ENCODE measurements at places on chromosomes 12 and 14.

DNA sequence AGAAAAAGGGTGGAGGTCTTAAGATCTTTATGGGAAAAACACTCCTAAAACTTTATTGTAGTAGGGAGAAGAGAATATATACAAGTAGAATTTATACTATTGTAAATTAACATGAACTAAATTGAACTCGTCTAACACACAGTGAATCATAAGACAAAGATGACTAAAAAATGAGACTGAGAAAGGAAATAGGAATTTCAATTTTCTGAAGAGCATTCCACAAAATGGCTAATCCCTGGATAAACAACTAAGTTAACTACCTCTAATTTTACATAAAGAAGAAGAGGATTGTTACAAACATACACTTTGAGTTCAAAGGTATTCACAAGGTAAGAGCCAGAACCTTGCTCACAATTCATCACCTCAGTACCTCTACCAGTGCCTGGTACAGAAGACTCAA lies 2.0 kb downstream of the MAP4K5 start:
- peak; percentile 79 for DNase-seq

GRCh38 chr12:46185686-46186085 lies 83.2 kb downstream of the SLC38A1 start:
- no peak for DNase-seq

GRCh38 chr12:54270345-54270744 lies 9.6 kb downstream of the CBX5 start:
- DNase-seq, result no peak

- DNase-seq, result no peak
These were observed 19.7 kb upstream of the FAM234B start for GRCh38 chr12:13024531-13024916.

- no peak for DNase-seq
These were observed 4.5 kb upstream of the KRT8 start for GRCh38 chr12:52909331-52909730.

- no peak for DNase-seq
These were observed 111.3 kb upstream of the SLC16A7 start for GRCh38 chr12:59484575-59484974.

DNA sequence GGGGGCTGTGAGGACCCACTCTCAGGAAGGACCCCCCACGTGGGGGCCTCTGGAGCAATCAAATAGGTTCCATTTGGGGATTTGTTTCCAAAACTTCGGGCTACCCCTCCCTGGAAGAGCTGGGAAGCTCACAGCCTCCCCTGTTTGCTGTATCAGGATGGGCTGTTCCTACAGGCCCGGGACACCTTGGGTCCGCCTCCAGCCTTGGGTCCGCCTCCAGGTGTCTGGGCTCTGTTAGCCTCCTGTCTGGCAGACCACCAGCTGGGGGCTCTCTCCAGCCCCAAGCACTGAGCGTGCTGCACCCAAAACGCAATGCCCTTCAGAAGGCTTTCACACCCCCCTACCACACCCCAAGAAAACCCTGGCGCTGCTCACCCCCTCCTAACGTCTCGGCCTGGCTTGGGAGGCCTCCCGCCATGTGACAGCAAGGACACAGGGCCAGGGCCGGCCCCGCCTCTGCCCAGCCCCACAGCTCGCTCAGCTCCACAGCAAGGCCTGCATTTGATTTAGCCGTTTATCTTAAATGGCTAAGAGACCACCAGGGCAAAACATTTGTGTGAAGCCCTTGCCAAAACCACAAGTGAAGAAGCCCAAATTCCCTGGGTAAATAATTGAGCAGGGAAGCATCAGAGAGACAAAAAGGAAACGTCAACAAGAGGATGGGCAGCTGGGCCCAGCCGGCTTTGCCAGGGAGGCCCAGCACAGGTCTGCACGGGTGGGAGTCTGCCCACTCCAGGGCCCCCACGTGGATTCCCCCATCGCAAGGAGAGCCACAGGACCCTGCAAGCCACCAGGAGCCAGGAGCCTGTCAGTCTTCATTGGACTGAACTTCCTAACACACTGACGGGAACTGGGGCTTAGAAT lies 39.9 kb downstream of the BCL11B start:
- DNase-seq, result peak; percentile 51

GRCh38 chr12:115597157-115597712 lies 680.3 kb downstream of the MED13L start:
- peak; percentile 60 for DNase-seq

- peak; percentile 63 for DNase-seq
These were observed 10.4 kb downstream of the LUM start for GRCh38 chr12:91100906-91101305.

GRCh38 chr12:104317538-104318210 lies 14.1 kb downstream of the EID3 start:
- DNase-seq, result no peak

- DNase-seq, result no peak
These were observed 90.2 kb downstream of the KDM2B start for GRCh38 chr12:121490401-121491281.

- no peak for DNase-seq
These were observed 183.7 kb upstream of the TMEM132C start for GRCh38 chr12:128083132-128083729.

- DNase-seq, result no peak
These were observed 57.5 kb downstream of the MSRB3 start for GRCh38 chr12:65335981-65336380.

GRCh38 chr12:109762673-109763191 lies 49.1 kb downstream of the FAM222A start:
- DNase-seq, result no peak

DNA sequence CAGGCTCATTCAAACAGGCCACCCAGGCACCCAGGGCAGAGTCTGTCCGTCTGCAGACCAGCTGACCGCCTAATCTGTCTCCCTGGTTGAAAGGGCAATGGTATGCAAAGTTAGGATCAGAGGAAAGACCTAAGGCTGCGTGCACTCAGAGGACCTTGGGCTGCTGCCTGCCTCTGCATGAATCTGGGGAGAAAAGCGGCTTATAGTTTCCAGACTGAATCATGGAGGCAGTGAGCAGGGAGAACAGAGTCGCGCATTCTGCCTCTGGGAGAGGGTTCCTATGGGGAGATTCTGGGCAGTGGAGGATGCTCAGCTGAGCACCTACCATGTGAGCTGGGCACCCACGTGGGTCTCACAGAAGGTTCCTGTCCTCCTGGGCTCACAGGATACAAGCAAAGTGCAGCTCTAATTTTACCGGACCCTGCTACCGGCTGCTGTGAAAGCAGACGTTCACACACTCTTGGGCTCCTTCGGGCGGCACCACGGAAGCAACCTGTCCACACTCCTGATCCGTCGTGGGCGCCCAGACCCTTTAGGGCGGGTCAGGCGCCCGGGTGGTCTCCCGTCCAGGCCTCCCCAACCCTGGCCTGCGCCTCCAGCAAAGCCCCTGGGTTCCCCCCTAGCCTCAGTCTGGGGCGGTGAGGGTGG lies 772 bp downstream of the SCARB1 start:
- DNase-seq, result no peak

GRCh38 chr12:104959335-104959841 lies 1.3 kb upstream of the SLC41A2 start:
- peak; percentile 58 for DNase-seq

DNA sequence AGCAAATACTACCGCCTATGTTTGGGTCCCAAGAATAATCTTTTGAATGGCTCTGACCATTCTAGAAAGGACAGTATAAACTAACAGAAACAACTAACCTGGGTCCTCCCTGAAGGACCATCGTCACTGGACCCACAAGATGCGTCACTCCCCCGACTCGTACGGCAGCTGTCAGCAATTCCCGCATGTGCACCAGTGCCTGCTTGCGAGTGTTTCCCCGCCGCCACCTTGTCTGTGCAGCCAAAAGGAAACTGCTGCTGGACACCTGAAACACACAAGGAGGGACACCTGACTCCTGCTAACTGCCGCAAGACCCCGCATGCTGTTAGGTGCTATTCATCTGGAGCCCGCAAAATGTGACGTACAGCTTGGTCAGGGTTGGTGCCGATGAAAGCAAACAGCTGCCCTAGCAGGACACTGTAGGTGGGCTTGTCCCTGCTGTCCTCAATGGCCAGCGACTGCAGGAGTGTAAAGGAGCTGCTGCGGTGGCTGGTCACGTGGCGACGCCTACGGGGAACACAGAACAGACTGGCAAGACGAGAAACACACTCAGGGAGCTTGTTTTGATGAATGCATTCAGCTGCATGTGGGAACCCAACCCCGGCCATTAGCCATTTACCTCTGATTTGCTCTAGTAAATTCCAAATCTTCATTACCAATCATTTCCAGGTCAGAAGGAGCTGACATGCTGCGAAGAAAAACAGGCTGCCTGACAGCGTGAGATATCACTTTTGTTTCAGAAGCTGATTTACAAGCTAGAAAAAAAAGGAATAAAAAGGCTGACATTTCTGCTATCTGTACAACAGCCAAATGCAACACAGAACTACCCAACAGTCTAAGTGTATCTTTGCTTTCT lies 118.1 kb downstream of the TRAFD1 start:
- DNase-seq, result no peak

Measured in fibroblast of skin of back (primary cell).